Cardiac septum (tissue), 1 donor: ENCODE measurements at places on chromosomes 6 and 20. TPM values are rescaled to one million over a fixed set of nuclear protein-coding genes. Genes with fewer than 3 reads are reported as not detected.

Gene ID4
- 6.8 TPM for total RNA-seq

Gene SYTL3
- total RNA-seq = 5.7 TPM

Gene SNX3
- total RNA-seq = 220 TPM

DNA sequence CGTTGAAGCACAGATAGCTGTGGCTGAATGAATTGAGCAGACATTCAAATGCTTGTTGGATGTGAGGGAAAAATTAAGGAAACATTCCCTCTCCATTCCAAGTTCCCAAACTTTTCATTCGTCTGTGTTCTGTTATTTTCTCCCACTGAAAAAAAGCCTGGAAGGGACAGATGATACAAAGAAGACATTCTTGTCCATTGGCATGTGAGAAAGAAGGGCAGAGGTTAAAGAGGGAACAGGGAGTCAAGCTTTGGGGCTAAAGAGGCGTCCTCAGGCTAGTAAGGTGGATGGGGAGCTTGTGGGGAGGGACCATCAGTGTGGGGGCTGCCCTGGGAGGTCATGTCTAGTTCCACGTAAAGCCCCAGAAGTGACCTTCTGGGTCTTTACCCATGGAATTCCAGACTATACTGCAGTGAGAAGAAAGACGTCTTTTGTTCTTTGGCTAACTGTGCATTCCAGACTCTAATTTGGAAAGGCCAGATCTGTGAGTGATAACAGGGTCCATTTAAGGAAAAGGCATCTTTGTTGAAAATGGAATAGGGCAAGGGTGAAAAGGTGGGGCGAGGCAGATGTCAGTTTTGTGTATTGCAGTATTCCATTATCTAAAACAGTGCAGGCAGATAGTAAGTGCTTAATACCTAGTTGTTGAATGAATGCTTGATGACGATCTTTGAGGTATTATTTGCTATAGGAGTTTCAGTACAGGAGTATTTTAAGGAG is 117.5 kb downstream of the SOX4 start:
- DNase-seq = no peak

DNA sequence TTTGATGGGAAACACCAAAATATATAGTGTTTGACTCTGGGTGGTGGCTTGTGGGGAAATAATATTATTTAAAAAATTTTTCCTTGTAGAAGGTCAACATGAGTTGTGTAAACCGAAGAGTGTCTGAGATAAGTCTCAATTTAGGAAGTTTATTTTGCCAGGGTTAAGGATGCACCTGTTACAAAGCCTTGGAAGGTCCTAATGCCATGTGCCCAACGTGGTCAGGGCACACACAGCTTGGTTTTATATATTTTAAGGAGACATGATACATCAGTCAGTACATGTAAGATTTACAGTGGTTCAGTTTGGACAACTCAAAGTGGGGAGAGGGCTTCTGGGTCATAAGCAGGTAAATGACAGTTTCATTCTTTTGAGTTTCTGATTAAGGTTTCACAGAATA is 162.1 kb downstream of the ZFAND3 start:
- DNase-seq = no peak

Gene IPCEF1
- total RNA-seq = 5.0 TPM

GRCh38 chr6:18204691-18205090 is 49.5 kb downstream of the KDM1B start:
- DNase-seq = no peak

DNA sequence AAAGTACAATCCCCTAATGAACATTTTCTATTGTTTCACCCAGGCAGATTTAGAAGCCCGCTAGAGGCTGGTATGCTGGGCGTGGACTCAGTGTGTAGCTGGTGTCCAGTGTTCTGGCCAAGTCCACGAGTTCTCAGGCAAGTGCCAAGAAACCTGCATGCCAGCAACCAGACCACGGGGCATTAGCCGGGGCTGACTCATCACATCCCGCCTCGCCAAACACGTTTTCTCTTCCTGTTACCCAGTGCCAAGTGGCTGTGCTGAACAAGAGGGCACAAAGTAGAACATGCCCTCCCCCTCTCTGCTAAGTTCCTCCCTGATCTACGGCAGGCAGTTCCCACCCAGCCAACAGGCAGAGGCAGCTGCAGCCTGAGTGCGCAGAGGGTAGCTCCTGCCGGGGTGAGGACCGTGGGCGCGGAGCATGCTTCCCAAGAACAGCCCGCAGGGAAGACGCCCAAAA is 29.6 kb downstream of the RAMACL start:
- DNase-seq = peak; percentile 93

Gene CALHM5
- total RNA-seq = 1.7 TPM

- DNase-seq = no peak
These were observed 63.8 kb downstream of the ISM1 start for GRCh38 chr20:13284830-13285229.

DNA sequence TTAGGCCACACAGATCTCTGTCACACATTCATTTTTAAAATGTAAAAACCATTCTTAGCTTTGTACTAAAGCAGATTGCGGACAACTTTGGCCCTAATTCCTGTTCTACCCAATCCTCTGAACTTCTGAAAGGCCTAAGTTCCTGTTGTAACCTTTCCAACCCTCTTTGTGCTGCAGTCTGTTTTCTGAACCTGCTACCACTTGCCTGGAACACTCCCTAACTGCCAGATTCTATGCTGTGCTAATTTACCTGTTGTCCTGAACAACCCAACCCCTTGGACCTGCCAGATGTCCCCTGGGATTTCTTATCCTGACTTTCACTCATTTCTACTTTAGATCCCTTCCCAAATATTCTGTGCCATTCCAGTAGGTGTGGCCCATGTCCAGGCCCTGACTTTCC is 398.7 kb downstream of the ZFAND3 start:
- DNase-seq = no peak

Gene PTCRA
- not detected for total RNA-seq
